ENCODE measurements at places on chromosomes 1 and 21.

DNA sequence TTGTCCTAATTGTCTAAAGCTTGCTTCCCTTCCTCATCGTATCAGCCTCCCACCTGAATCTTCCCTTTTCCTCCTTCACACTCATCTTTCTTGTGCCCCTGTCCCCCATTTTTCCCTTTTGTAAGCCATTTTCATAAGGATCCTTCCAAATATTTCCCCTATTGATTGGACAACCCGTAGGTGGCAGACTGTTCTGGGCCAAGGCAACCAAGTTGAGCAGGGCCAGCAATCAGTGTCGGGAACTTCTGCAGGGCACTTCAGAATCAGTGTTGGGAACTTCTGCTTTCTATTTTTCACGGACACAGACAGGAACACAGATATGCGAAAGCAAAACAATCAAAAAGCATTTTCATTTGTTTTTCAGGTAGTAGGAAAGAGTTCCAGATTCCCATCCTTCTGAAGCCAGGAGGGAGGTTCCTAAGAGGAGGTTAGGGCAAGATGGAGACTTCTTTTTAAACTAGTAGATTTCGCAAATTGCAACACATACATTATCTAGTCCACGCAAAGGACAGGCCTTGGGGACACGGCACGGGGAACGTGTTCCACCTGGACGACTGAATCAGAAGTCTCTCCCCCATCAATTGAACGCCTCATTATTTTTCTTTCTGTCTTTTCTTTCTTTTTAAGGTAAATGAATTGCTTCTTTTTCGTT lies 691 bp upstream of the MPZL1 start:
- DNase-seq: no peak

DNA sequence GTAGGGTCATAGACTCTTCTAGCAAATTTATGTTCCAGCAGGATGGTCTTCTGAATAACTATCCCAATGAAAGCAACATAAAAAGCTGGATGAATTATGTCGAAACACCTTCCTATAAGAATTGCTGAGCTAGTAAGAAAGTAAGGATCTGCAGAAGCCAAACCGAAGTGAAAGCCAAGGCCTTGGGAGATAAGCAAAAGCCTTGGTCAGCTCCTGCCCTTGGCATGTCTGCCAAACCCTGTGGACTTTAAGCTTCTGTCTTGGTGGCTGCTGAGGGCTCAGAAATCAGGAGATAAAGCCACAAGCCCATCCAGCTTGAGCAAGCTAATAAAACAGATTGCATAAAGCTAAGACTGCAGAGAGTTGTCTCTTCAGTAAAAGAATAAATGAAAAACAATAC lies 81.2 kb upstream of the KCND3 start:
- no peak for DNase-seq

DNA sequence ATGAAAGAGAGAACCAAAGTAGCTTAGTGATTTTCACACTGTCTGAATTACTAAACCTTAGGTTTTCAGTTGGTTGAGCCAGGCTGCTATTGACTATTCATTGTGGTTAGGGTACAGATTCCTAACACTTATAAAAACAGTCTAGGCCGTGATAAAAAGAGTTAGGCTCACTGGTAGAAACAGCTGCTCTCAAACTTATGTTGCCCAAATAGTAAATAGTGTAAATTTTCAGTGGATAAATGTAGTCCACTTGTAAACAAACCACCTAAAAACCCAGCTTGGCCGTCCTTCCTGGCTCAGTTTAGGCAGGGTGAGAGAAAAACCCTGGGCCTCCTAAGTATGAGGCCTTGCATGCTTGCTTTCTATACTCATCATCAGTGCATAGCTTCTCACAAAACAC lies 34.9 kb downstream of the ARID1A start:
- DNase-seq: no peak

- DNase-seq: no peak
These were observed 236.7 kb downstream of the BARHL2 start for GRCh38 chr1:90480271-90480835.

- no peak for DNase-seq
These were observed 4.0 kb downstream of the WDR26 start for GRCh38 chr1:224430511-224431113.
